Stimulated activated CD4-positive, alpha-beta T cell treated with anti-CD3 and anti-CD28 coated beads, Interleukin-1b, Interleukin-23, amount 100 ng/mL, for 24 hours (primary cell): ENCODE measurements at places on chromosomes 2 and 18.

- no peak for DNase-seq
Measured at GRCh38 chr2:239065962-239066361, 218.1 kb downstream of the TWIST2 start.

DNA sequence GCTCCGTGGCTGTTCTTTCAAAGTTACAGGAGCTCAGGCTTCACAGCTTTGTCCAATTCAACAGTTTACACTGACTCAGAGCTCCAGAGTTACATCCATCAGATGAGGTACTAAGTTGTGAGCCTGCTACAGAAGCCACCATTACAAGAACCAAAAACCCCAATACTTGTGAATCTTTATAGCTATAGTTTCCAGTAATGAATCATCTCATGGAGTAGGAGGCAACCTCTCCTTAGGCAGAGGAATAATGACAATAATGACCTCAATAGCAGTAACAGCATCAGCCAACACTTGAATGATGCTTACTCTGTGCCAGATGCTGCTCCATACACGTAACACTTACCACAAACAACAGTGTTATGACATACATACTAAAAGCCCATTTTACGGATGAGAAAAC, 3.6 kb downstream of the ZC3H8 start:
- DNase-seq, result no peak

- no peak for DNase-seq
Measured at GRCh38 chr2:173669271-173669853, 295.8 kb downstream of the SP3 start.

- DNase-seq, result no peak
Measured at GRCh38 chr2:165002638-165003037, 47.3 kb upstream of the SLC38A11 start.

GRCh38 chr2:7003895-7004294, 86.7 kb downstream of the RNF144A start:
- no peak for DNase-seq

GRCh38 chr2:136281281-136282114, 163.5 kb upstream of the CXCR4 start:
- DNase-seq, result no peak
